ENCODE measurements at places on chromosomes 3 and 15. TPM values are rescaled to one million over a fixed set of nuclear protein-coding genes. Genes with fewer than 3 reads are reported as not detected.

Gene CD200
- not detected for total RNA-seq

Gene ZDHHC23
- 2.4 TPM for total RNA-seq

Gene KATNBL1
- 49.8 TPM for total RNA-seq

Gene GXYLT2
- total RNA-seq = 6.0 TPM

Gene MAGI1
- 3.5 TPM for total RNA-seq

Gene KNG1
- total RNA-seq = not detected

Gene ZIC4
- total RNA-seq = 1.4 TPM

Gene JMJD7
- 2.5 TPM for total RNA-seq

Gene TASOR
- 78.6 TPM for total RNA-seq

Gene MYZAP
- total RNA-seq = 3.2 TPM

Gene IGSF10
- total RNA-seq = 0.31 TPM

Gene TMEM207
- total RNA-seq = not detected

Gene CLRN1
- not detected for total RNA-seq

Gene SCG3
- total RNA-seq = not detected

Gene ITIH1
- total RNA-seq = not detected

Gene TMC3
- not detected for total RNA-seq

Gene MRAS
- 32.7 TPM for total RNA-seq

Gene SIDT1
- total RNA-seq = 0.02 TPM

Measured in A172 (cell line).